ENCODE measurements at places on chromosomes 1 and 21. TPM values are rescaled to one million over a fixed set of nuclear protein-coding genes. Genes with fewer than 3 reads are reported as not detected.

- no peak for DNase-seq
Measured at GRCh38 chr1:77416692-77417450, 135.1 kb downstream of the AK5 start.

Gene TTC24
- not detected for total RNA-seq

- DNase-seq: no peak
Measured at GRCh38 chr1:2249559-2249906, 21.4 kb downstream of the SKI start.

Gene PGLYRP3
- 28.7 TPM for total RNA-seq

Gene DPT
- 154 TPM for total RNA-seq

GRCh38 chr1:48224791-48225190, 2.3 kb downstream of the SLC5A9 start:
- DNase-seq: no peak

Gene WASF2
- total RNA-seq: 58.9 TPM

Gene EPHA2
- total RNA-seq: 264 TPM

Gene SLC22A15
- total RNA-seq: 9.8 TPM

GRCh38 chr1:229086686-229087085, 184.2 kb upstream of the RAB4A start:
- no peak for DNase-seq

DNA sequence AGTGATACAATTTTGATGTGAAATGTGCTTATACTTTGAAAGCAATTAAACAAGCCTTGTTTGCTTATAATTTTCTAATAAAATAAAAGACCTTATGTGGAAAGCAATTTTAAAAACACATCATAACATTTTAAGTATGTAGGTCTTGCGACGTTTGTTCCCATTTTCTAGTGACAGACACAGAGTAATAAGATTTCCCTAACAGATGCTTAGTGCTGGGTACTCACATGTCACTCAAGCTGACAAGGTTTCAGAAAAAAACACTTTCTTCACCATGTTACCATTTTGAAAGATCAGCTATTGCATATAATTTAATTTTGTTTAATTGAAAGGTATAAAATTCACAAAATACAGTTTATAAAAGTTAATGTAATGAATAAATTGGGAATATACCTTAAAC, 14.1 kb upstream of the ZRANB2 start:
- DNase-seq: no peak

- no peak for DNase-seq
Measured at GRCh38 chr1:17746920-17747319, 8.2 kb upstream of the ACTL8 start.

Gene HSD3B2
- 10.1 TPM for total RNA-seq

GRCh38 chr1:247421074-247421473, 5.1 kb downstream of the NLRP3 start:
- DNase-seq: no peak

Gene SLC6A17
- total RNA-seq: 1.7 TPM

DNA sequence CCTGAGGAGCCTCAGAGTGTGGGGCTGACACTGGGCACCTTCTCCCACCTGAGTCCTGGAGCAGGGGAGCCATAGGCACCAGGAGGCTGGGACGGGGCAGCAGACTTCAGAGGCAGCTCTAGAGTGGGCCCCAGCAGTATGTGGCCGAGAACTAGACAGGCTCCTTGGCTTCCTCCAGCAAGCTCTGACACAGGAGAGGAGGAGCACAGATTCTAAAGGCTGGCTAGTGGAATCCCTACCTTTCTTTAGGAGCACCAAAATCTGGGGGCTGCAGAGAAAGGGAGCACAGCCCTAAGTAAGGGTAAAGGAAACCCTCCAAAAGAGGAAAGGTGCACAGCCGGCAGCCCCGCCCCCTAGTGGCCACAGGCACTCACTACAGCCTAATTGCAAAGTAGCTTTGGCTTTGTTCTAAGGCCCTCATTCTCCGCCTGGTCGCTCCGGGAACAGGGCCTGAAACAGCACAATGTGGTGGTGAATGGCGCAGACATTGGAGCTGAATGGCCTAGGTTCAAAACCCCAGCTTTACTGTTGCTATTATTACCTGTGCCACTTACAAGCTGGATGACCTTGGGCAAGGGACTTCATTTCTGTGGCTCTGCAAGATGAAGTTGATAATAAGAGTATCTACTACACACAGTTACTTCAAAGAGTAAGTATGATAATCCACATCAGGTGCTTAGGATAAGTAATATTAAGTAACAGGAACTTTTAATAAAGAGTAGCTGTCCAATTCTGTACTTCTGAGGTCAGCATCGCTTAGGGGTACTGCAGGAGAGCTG, 8.8 kb upstream of the GUCA2A start:
- no peak for DNase-seq

GRCh38 chr1:36590264-36590663, 107.6 kb upstream of the CSF3R start:
- no peak for DNase-seq

GRCh38 chr1:53294567-53294966, 33.3 kb downstream of the LRP8 start:
- no peak for DNase-seq

Gene C1orf210
- 2.2 TPM for total RNA-seq

Gene NPR1
- total RNA-seq: 45.9 TPM

DNA sequence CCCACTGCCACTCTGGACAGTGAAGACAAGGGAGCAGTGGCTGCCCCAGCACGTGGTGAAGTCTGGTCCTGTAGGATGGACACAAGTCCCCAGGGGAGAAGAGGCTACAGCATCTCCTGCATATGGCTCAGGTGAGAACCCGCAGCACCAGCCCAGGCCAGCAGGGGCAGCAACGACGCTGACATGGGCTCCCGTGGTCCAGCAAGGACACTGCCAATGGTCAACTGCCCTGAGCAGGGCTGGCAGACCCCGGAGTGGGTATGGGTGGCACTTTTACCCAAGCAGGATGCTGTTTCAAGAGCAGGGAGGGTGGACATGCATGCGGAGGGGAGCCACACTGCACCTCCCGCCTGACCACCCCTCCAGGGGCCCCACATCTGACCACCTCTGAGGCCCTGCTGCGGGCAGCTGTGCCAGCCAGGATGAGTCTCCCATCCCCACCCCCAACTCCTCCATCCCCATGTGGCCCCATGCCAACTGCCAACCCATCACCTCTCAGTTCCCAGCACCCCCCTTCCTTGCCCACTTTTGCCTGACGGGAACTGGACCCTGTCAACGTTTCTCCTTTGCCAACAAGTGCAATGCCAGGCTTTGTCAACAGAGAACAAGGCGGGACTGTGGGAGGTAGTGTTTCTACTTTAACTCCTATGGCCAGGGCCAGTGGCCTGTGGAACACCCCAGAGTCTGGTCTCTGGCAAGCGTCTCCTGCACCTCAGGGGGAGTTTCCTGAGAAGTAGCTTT, 8.6 kb downstream of the MORN1 start:
- DNase-seq: no peak

GRCh38 chr1:57799490-57800115, 375.7 kb upstream of the DAB1 start:
- DNase-seq: no peak

Gene MPL
- not detected for total RNA-seq

GRCh38 chr1:207841293-207841692, 69.6 kb downstream of the CD34 start:
- DNase-seq: no peak

DNA sequence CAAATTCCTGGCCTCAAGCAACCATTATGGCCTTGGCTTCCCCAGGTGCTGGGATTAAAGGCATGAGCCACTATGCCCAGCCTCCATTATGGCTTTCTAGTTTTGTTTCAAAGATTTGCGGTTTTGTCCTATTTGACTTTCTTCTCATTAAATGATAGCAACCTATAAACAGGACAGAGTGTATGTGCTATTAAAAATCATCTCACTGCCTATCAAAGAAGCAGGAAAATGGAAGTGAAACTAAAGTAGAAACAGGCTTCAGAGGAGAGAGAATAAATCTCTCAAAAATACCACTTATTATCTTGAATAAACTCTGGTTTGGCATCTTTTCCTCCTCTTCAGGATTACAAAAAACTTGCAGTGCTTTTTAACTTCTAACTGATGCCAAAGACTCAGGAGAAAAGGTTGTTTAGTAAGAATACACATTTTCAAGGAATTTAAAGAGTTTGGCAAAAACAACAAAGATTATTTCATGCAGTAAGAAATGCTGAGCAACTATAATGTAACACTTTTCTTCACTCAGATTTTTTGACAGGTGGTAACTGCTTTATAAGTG, 28.7 kb downstream of the ACBD3 start:
- no peak for DNase-seq

- no peak for DNase-seq
Measured at GRCh38 chr1:77706321-77706720, 23.9 kb upstream of the ZZZ3 start.

- DNase-seq: no peak
Measured at GRCh38 chr1:48627486-48627885, 149.2 kb downstream of the BEND5 start.

DNA sequence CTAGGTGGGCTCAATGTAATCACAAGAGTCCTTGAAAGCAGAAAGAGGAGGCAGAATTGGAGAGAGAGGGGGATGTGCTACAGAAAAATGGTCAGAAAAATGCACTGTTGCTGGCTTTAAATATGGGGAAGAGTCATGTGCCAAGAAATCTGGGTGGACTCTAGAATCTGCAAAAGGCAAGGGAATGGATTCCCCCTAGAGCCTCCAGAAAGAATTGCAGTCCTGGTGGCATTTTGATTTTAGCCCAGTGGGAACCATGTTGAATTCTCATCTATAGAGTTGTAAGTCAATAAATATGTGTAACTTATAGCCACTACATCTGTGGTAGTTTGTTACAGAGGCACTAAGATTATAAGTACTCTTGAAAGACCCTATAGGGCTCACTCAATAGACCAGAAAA, 210.3 kb downstream of the ASTN1 start:
- no peak for DNase-seq

Gene TRNP1
- total RNA-seq: 13.0 TPM

Gene TMOD4
- 2.2 TPM for total RNA-seq

DNA sequence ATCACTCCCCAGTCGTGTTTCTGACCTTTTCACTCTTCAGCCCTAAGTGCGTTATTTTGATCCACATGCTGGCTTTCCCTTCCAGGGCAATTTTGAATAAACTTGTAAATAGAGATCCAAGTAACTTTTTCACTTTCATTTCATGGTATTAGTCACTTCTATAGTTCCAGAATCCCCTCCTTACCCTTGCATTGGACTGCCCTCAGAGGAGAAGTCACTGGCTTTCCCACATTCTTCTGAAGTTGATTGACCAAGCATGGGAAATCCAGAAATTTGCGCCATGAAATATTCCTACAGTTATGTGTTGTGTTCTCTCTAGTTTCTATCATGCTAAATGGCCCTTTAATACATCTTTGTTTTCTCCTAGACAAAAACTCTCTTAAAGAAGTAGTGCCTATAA, 177.3 kb upstream of the GORAB start:
- DNase-seq: no peak

All from vagina (tissue), 2 donors.